ENCODE measurements at places on chromosomes 7 and 10.

DNA sequence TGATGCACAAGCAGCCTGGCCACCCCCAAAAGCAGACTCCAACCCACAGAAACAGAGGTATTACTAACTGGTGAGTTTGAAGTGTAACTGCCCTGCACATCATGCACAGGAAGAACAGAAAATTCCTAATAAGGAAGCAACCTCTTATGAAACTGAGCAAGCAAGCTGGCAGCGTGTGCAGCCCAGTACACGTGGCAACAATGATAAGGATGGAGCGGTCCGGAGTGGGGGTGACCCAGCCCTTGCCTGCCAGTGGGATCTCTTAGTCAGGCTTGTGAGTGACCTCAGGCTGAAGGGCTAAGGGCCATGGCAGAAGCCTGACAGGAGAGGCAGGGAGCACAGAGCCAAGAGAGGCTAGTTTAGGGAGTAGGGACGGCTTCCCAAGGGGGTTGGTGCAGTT is 22.1 kb upstream of the AOAH start:
- DNase-seq, result no peak

DNA sequence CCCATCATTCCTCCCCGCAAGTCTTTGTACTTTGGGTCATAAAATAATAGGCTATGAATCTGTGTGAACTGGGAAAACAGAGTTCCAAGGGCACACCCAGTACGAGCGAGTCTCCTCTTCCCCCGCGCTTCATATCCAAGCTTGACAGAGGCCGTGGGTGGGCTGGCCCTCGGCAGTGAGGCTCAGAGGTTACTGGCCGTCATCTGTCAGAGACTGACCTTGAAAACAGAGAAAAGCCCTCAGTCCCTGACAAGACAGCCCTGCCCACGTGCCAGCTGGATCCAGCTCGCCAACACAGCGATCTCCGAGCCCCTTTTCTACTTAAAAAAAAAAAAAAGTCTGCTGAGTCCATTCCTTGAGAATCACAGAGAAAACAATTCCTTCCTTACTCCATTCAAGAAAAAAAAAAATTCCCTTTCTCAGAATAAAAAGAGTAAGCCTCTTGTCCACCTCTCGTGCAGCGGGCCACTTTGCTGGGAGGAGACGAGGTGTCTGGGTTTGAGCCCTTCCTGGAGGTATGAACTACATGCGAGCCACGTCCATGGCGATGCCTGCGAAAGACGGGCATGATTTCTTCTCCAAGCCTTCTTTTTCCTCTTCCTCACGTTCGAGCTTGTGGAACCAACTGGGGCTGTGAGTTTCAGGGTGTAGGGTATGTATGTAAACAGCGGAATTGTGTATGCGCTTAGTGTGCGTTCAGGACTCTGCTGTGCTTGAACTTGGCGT is 744 bp upstream of the BICC1 start:
- no peak for DNase-seq

DNA sequence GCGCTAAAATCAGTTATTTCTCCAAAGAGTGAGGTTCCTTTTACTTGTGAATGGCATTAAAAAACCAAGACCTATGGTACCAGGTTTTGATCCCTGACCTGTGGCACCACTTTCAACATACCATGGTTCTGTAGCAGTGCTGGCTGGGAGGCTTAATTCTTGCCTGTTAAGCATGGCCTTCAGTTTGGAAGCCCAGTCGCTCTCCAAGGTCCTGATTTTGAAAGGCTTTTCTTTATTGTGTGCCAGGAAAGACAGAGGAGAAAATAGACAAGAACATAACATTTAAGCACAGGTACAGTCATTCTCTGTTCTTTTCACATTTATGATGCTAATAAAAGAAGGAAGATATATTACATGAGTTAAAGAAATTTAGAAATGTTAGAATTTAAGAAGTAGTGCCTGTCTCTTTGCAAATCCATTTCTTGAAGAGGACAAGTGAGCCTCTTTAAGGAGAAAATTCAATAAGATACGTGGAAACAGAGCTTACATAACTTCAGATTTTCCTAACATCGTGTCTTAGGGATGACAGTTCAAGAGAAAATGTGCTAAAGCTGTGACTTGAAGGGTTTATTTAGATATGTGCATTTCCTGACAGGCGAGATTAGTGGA is 357.6 kb downstream of the DPP6 start:
- no peak for DNase-seq

- DNase-seq, result no peak
Observed at GRCh38 chr10:125001313-125002046, 59.6 kb downstream of the ZRANB1 start.

DNA sequence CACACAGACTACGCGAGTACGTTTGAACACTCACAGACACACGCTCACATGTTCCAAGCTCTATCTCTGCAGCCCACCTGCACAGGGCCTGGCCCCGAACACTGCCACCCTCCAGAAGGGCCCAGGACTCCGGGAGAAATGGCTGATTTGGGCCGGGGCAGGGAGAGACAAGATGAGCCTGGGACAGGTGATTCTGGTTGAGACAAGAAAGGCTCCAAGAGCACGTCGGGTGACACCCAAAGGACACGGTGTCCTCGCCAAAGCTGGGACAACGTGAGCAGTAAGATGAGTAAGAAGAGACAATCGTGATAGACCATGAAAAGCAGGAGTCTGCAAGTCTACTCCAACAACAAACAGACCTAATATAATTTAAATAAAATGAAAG is 9.2 kb downstream of the GPER1 start:
- no peak for DNase-seq

DNA sequence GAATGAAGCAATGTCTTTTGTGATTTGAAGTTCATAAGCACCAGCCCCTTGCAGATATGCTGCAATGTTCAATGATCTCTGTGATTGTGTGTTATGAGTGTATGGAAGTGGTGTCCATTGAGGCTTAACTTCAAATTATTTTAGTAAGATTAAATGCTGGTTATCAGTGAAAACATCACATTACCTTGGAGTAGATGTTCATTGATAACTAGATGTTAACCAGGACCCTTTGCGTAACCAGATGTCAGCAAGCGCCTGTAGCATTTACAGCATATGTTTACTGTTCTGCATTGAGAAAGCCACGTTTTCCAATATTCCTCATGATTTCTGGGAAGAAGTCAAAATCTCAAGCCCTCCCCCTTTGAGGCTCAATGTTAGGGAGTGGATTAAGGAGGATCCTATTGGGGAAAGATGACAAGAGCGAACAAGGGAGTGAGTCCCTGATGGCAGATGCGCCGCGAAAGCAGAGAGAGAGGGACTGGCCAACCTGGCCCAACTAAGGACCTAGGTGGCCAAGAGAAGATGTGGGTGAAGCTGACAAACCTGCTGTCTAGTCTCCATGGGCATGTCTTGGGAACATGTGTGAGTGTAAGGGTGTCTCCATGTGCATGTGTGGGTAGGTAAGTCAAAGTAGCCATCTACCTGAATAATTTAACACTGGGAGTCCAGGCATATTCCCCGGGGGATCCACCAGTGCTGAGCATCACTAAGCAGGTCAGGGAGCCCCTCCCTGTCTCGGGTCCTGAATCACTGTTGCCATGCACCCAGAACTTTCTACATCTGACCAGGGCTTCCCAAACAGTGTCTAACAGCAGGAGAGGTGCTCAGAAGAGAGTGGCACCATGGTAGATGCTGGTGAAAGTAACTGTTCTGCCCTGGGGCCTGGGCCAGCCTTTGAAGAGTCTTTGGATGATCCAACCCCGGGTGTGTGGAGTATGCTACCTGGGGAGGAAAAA is 141.6 kb upstream of the GDF10 start:
- DNase-seq, result no peak

DNA sequence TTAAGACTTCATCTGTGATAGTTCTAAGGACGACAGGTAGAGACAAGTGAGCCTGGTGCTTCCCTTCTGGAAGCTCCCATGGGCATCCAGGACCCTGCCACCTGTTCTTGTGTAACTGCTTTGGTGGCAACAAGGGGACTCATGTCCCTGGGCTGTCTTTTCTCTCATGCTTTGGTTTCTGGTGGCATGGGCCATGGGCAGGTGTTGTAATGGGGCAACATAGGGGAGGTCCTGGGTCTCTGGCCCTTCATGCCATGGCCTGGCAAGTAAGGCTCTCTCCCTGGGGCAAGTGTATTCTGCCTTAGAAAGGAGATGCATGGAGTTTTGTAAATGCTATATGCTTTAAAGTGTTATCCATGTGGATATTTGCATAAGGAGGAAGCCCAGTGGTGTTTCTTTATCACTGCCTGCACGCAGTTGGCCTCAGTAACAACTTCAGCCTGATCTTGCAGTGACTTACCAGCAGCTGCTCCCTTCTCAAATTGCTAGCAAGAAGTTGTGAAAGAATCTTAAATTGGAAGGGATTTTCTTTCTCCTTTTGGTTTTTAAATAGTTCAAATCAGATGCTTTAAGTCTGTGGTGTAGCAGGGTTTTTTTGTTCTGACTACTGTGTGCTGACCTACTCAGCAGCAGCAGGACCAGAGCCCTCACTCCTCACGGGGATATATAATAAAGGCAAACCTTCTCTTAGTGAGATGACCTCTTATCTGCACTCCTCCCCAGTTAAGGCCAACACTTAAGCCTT is 39.9 kb downstream of the OGDH start:
- no peak for DNase-seq

DNA sequence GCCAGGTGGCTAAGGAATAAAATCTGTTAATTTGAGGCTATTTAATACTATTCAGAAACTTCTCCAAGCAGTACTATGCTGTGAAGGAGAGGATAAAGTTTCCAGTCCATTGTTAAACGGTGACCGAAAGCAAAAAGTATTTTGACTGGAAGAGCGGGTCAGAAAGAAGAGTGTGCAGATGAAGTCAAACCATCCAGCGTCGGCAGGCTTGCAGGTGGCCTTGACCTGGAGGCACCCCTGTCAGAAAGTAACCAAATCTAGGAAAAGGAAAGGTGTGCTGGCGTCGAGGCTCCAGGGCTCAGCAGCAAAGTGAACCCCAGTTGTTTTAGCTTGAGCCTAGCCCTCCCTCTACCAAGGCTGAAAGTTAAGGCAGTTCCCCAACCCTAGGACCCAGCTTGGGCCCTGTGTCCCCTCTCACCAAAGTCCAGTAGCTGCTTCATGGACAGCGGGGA is 544 bp downstream of the PDK4 start:
- no peak for DNase-seq

DNA sequence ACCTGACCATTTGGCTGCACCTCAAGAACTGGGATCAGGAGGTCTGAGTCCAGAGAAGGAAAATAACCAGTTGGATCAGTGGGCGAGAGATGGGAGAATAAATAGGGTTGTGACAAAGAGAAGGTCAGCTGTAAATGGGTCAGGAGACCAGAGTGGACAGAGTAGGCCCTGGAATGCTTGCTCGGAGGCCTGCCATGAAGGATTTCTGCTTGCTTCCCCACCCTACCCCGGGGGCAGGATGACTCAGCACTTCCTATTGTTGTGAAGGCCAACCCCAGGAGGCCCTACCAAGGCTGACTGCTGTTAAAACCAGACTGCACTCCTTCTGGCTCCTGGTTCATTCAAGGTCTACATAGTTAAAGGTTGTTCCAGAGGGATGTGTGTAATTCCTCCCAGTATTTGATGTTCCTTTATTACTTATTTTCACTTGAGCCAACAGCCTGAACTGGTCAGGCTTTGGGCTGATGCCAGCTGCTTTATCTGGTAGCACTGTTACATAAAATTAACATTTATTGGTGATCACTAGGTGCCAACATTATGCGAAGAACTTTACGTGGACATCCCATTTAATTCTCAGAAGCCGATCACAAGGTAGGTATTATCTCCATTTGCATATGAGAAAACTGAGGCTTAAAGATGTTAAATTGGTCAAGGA is 27.3 kb upstream of the IFRD1 start:
- no peak for DNase-seq

DNA sequence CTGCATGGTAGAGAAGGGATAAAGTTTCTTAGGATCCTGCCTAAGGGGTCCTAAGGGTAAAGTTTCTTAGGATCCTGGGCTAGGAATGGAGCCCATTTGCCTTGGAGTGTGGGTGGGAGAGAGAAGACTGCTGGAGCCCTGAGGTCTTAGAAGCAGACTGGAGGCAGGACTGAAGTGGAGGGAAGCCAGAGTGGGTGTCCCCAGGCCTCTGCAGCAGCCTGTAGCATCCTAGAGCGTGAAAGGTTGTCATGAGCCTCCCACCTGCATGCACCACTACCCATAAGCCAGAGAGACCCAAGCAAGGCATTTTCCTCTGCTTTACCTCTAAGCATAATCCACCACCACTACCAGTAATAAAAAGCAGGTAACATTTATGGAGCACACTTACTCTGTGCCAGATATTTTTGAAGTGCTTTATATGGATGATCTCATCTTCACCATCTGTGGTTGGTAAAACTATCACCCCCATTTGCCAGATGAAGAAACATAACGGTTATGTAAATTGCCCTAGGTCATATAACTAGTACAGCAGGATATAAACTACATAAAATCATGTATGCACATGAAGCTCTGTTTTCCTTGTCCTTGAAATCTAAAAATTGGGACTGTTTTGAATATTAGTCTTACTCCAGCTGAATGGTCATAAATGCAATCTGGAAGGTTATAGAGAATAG is 103.5 kb upstream of the CCDC6 start:
- DNase-seq, result no peak

DNA sequence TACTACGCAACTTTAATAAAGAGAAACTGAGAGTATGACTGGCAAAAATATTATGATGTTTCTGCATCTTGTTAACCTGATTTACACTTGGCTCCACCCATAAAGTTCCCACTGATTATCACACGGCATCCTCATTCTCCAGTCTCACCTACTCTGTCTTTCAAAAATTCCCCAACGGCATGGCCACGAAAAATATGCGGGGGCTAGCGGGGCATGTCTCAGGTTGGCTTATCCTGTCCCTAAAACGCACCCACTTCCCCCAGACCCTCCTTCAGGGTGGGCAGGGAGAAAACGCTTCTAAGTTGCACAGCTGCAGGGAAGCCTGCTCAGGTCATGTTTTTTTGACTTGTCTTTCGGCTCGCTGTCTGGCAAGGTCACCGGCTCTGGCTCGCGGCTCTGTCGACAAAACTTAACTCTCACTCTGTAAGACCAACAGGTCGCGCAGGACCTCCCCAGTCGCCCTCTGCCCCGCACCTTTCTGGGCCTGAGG is 3.8 kb downstream of the CDK6 start:
- no peak for DNase-seq

DNA sequence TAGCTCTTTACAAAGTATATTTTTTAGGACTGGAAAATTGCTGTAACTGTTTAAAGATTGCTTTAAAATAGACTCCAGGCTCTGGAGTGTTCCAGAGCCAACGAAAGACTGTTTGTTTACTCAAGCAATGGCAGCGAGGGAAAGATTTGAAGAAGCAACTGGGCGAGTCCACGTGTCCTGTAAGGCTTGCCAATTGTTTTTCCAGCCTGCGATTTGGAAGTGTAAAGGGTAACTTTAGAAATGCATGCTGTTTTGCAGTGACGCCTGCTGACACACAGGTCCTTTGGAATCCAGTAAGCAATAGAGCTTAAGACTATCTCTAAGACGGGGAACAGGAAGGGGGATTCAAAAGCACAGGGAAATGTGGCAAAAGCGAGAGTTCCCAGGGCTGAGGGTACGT is 55.8 kb downstream of the TACC2 start:
- no peak for DNase-seq

- no peak for DNase-seq
Observed at GRCh38 chr10:93711891-93712290, 9.5 kb upstream of the FRA10AC1 start.

GRCh38 chr7:34523226-34523918 is 134.6 kb upstream of the NPSR1 start:
- no peak for DNase-seq

- DNase-seq, result no peak
Observed at GRCh38 chr7:27345997-27346396, 103.4 kb downstream of the EVX1 start.

Data from NCI-H1105 (cell line).